GM23338 (cell line): ENCODE measurements at places on chromosomes 6 and 20. TPM values are rescaled to one million over a fixed set of nuclear protein-coding genes. Genes with fewer than 3 reads are reported as not detected.

- no peaks in the 10 kb centered on the region for H3K27me3 ChIP-seq
- no peak for DNase-seq
- no peaks in the 10 kb centered on the region for H3K4me1 ChIP-seq
- H3K4me3 ChIP-seq: no peak overlapping the region
Measured at GRCh38 chr6:166675736-166676135, 48.7 kb upstream of the RPS6KA2 start.

Gene DOK5
- 4.9 and 5.0 TPM in 2 replicates for total RNA-seq

- no peak for DNase-seq
- H3K27ac ChIP-seq: no peak overlapping the region
- H3K4me3 ChIP-seq: no peak overlapping the region
- no peaks in the 10 kb centered on the region for H3K27me3 ChIP-seq
- H3K36me3 ChIP-seq: no peaks in the 10 kb centered on the region
Measured at GRCh38 chr6:144352331-144352730, 67.2 kb downstream of the UTRN start.

DNA sequence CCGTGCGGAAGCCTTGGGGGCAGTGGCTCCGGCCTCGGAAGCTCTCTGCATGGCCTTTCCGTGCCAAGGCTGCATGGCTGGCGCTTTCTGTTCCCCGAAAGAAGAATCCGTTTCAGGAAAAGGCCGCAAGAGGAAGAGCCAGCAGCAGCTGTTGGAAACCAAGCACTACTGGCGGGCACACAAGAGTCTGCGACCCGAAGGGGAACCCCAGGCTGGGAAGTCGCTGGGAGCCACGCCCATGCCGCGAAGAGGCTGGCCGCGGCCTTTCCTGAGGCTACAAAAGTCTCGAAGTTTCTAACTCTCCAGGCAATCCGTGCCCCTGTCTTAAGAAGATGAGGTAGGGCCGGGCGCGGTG, at the start of gene CGAS:
Gene CGAS (minus strand): TSS at position 191 of the 355 bp plus-strand sequence. CDS start 116 bp downstream, at position 75.
- H3K27ac ChIP-seq: no peak within 1 kb of the TSS
- no peaks in the 10 kb centered on the region for H3K36me3 ChIP-seq
- H3K4me3 ChIP-seq: peak within 1 kb of the TSS; percentile 65
- H3K4me1 ChIP-seq: no peaks in the 10 kb centered on the region

DNA sequence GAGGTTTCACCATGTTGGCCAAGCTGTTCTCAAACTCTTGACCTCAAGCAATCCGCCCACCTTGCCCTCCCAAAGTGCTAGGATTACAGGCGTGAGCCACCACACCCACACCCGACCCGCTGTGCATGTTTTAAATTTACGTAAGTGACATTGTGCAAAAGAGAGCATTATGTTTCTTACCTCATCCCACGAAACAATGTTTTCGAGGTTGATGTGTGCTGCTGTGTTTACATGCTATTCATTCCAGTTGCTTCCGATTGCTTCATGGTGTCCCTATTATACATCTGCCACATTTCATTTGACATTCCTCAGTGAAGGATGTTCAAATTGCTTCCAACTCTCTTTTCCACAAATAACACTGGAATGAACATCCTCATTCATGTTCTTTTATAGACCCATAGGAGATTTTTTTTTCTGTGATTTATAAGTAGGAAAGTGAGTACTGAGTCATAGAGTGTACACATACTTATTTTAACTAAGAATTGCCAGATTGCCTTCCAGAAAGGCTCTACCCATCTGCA, 403.9 kb upstream of the JARID2 start:
- no peak overlapping the region for H3K27ac ChIP-seq
- DNase-seq: no peak
- H3K36me3 ChIP-seq: no peaks in the 10 kb centered on the region
- H3K4me1 ChIP-seq: peaks cover 6% of the 10 kb centered on the region; the same call in 1 of the 2 replicates

DNA sequence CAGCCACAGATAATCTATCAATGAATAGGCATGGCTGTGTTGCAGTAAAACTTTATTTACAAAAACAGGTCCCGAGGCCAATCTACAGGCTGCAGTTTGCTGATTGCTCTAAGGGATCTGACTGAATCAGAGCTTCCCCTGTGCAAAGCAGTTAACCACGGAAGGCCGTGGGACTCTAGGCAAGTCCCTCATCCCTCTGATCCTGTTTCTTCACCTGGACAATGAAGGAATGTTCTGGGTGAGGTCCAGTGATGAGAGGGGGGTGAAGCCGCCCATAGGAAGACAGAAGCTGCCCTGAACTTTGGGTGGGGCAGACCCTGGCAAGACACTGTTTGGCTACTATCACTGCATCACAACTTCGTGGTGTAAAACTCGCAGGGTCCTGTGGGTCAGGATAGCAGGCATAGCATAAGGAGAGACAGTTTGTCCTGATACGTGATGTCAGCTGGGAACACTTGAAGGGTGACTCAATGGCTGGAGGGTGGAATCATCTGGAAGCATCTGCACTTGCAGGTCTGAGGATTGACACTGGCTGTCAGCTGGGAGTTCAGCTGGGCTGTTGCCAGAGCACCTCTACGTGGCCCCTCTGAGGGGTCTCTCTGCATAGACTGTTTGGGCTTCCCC, 33.3 kb upstream of the TGM2 start:
- H3K4me1 ChIP-seq: peaks cover 4% of the 10 kb centered on the region
- DNase-seq: no peak
- H3K27me3 ChIP-seq: no peaks in the 10 kb centered on the region
- H3K36me3 ChIP-seq: no peaks in the 10 kb centered on the region
- no peak overlapping the region for H3K4me3 ChIP-seq
- no peak overlapping the region for H3K27ac ChIP-seq

DNA sequence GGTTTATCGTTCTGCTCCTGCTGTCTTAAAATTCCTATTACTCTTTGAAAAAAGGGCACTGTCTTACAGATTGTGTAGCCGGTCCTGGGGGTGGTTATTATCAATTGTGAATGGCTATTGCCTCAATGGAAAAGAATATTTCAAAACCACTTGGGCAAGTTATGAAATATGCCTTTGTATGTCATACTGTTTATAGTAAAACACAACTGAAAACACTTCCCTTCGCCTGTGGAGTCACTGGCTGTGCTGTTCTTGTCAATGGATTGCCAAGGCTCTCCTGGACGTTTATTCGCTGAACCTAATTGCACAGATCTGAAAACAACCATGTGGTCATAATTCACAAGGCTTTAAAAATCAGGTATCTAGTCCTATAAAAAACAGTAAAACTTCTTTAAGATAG, 47.8 kb upstream of the TAGAP start:
- no peaks in the 10 kb centered on the region for H3K4me1 ChIP-seq
- no peak for DNase-seq
- H3K4me3 ChIP-seq: no peak overlapping the region

DNA sequence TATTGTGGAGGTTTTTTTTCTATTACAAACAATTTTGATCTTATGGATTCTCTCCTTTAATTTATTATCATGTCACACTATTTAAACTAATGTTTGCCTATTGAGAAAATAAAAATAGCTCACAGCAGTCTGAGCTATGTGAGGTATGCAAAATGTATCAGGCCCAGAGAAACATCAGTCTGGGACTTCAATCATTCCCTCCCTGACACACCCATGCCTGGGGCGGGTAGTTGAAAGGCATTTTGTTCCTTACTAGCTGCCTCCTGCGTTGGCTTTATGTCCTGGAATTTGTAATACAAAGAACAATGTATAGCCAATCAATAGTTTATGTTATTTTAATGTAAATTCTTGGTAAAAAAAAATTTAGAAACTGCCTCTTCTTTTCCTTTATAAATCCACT, 403.3 kb downstream of the EPM2A start:
- no peaks in the 10 kb centered on the region for H3K36me3 ChIP-seq
- peak; percentile 51 for DNase-seq
- H3K27ac ChIP-seq: no peak overlapping the region
- peaks cover 18% of the 10 kb centered on the region for H3K4me1 ChIP-seq
- no peak overlapping the region for H3K4me3 ChIP-seq

Gene PROCR
- 32.9 and 45.2 TPM in 2 replicates for total RNA-seq

Gene FAXC
- total RNA-seq: 10.5 and 18.3 TPM in 2 replicates

Gene TSPO2
- not detected in 2 replicates for total RNA-seq

DNA sequence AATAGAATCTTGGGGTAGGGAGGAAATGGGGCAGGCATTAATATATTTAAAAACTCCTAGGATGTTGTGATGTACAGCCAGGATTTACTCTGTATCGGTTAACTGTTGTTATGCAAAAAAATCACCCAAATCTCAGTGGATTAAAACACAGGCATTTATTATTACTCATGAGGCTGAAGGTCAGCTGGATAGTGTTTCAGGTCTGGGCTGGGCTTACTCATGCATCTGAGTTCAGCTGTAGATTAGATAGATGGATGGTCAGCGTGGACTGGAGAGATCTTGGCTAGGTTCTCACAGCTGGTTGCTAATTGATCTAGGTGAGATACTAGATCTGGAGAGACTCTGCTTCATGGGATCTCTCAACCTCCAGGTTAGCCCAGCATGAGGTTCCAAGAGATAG, 131.4 kb downstream of the BTBD3 start:
- no peaks in the 10 kb centered on the region for H3K27me3 ChIP-seq
- H3K4me3 ChIP-seq: no peak overlapping the region

- peak overlapping the region; percentile 99 for H3K27ac ChIP-seq
- DNase-seq: peak; percentile 72
- no peaks in the 10 kb centered on the region for H3K27me3 ChIP-seq
- H3K36me3 ChIP-seq: no peaks in the 10 kb centered on the region
- no peak overlapping the region; the same call in 1 of the 2 replicates for H3K4me3 ChIP-seq
- H3K4me1 ChIP-seq: peaks cover 40% of the 10 kb centered on the region
Measured at GRCh38 chr6:2931055-2931454, 27.9 kb upstream of the SERPINB9 start.

DNA sequence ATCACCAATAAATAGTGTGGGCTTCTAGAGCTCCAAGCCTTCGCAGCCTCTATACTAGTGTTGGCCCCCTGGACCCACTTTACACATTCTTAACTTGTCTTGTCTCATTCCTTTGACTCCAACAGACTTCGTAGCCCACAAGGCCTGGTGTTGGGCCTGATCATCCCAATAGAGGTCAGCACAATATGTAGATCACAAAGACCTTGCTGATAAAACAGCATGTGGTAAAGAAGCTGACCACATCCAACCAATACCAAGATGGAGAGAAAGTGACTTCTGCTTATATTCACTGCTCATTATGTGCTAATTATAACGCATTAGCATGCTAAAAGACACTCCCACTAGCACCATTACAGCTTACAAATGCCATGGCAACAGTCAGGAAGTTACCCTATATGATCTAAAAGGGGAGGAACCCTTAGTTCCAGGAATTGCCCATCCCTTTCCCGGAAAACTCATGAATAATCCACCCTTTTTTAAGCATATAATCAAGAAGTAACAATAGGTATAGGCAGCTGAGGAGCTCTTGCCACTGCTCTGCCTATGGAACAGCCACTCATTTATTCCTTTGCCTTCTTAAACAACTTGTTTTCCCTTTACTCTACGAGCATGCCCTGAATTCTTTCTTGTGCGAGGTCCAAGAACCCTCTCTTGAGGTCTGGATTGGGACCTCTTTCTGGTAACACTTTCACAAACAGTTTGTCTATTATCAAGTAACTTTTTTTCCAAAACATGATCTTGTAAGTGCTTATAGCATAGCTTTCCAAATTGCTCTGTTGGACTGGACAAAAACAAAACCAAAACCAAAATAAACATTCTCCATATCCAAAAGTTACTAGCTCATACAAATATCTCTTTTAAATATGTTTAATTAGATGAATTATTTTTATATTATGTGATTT, 54.6 kb upstream of the ECHDC1 start:
- no peaks in the 10 kb centered on the region for H3K4me1 ChIP-seq
- H3K27me3 ChIP-seq: no peaks in the 10 kb centered on the region
- no peak for DNase-seq
- H3K27ac ChIP-seq: no peak overlapping the region
- H3K36me3 ChIP-seq: no peaks in the 10 kb centered on the region

GRCh38 chr20:32024683-32025295, 14.6 kb downstream of the CCM2L start:
- H3K36me3 ChIP-seq: no peaks in the 10 kb centered on the region
- DNase-seq: no peak
- H3K27me3 ChIP-seq: peaks cover 5% of the 10 kb centered on the region; the same call in 1 of the 2 replicates
- peaks cover 15% of the 10 kb centered on the region for H3K4me1 ChIP-seq
- H3K27ac ChIP-seq: 0 out of 2 replicates have a peak overlapping the region, but pooled peaks have one; percentile 20
- no peak overlapping the region for H3K4me3 ChIP-seq

Gene GNMT
- total RNA-seq: not detected in 2 replicates

Gene NCR2
- not detected in 2 replicates for total RNA-seq

Gene SLC26A8
- total RNA-seq: 1.9 and 2.9 TPM in 2 replicates

DNA sequence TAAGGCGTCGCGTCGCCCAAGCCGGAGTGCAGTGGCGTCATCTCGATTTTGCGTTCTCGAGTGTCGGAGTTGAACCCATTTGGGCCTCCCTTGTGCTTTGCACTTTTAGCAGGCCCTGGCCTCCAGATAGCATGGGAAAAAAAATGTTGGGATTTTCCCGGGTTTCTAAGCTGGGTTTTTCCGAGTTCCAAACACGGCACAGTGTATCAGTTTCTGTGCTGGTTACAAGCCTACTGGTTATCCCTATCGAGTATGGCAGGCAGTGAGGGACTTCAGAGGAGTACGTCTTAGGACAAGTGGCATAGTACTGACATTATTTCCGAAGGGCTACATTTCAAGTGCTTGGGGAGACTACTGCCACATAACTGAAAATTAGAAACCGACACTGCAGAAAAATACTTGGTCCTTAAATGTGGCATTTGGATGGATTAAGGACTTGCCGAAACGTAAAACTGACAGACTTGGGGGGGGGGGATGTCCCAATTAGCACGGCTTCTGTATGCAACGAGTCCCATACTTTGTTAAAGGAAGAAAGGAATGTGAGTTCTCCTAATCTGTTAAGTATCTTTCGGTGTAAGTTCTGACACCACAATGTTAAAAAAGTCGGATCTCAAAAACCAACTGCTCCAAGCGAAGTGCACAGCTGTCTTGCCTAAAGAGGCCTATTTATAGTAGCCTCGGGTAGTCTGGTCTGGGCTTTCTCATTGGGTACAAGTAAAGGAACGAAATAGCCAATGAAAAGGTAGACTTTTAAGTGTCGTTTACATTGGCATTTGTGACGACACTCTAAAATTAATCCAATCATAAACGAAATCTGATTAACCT, 70.2 kb downstream of the HFE start:
- no peaks in the 10 kb centered on the region for H3K36me3 ChIP-seq
- peak; percentile 97 for DNase-seq
- H3K4me3 ChIP-seq: peak overlapping the region; percentile 86
- no peaks in the 10 kb centered on the region for H3K27me3 ChIP-seq
- 0 out of 2 replicates have a peak, but pooled peaks cover 5% of the 10 kb centered on the region for H3K4me1 ChIP-seq

- H3K27me3 ChIP-seq: no peaks in the 10 kb centered on the region
- no peak overlapping the region for H3K4me3 ChIP-seq
- no peak for DNase-seq
- peaks cover 20% of the 10 kb centered on the region for H3K4me1 ChIP-seq
Measured at GRCh38 chr6:90328004-90328403, 31.4 kb upstream of the BACH2 start.

Gene FOXP4
- total RNA-seq: 9.7 and 13.5 TPM in 2 replicates

- no peaks in the 10 kb centered on the region for H3K27me3 ChIP-seq
- no peaks in the 10 kb centered on the region for H3K4me1 ChIP-seq
- no peak overlapping the region for H3K27ac ChIP-seq
- peaks cover 5% of the 10 kb centered on the region for H3K36me3 ChIP-seq
Measured at GRCh38 chr6:169035385-169036240, 218.0 kb downstream of the THBS2 start.

GRCh38 chr20:5557123-5557522, 193.1 kb upstream of the SHLD1 start:
- no peaks in the 10 kb centered on the region for H3K36me3 ChIP-seq
- DNase-seq: peak; percentile 76
- H3K27me3 ChIP-seq: no peaks in the 10 kb centered on the region
- H3K4me3 ChIP-seq: no peak overlapping the region
- H3K27ac ChIP-seq: no peak overlapping the region
- H3K4me1 ChIP-seq: peaks cover 4% of the 10 kb centered on the region; the same call in 1 of the 2 replicates
